ENCODE measurements at places on chromosomes 5 and 9. TPM values are rescaled to one million over a fixed set of nuclear protein-coding genes. Genes with fewer than 3 reads are reported as not detected.

MYMK gene
- total RNA-seq = not detected

WWC1 gene
- 62.3 TPM for total RNA-seq

FAM200C gene
- total RNA-seq = 6.5 TPM

FOXI1 gene
- total RNA-seq = not detected

SEMA5A gene
- 4.3 TPM for total RNA-seq

TLE1 gene
- total RNA-seq = 68.7 TPM

SLCO6A1 gene
- 2.0 TPM for total RNA-seq

EDIL3 gene
- 5.6 TPM for total RNA-seq

IFNB1 gene
- total RNA-seq = not detected

UBE2R2 gene
- total RNA-seq = 72.0 TPM

GRM6 gene
- not detected for total RNA-seq

SPATA31C1 gene
- total RNA-seq = not detected

GAPT gene
- total RNA-seq = not detected

TDRD7 gene
- total RNA-seq = 14.2 TPM

FAM169A gene
- 32.4 TPM for total RNA-seq

LRRC19 gene
- total RNA-seq = not detected

AQP3 gene
- total RNA-seq = 6.9 TPM

SYNPO gene
- total RNA-seq = 1.5 TPM

DNM1 gene
- 38.0 TPM for total RNA-seq

ASPN gene
- total RNA-seq = not detected

PCDHB11 gene
- total RNA-seq = 4.7 TPM

PCDHB3 gene
- total RNA-seq = 9.1 TPM

SV2C gene
- total RNA-seq = 0.27 TPM

CTSV gene
- total RNA-seq = 10.5 TPM

SRD5A1 gene
- total RNA-seq = 24.8 TPM

DOCK8 gene
- 5.7 TPM for total RNA-seq
